ENCODE measurements at places on chromosomes 7 and 10. TPM values are rescaled to one million over a fixed set of nuclear protein-coding genes. Genes with fewer than 3 reads are reported as not detected.

PTEN gene
- 169 TPM for total RNA-seq

HOXA2 gene
- 0.18 TPM for total RNA-seq

MTG1 gene
- total RNA-seq: 22.5 TPM

GPR15LG gene
- total RNA-seq: not detected

SEPTIN7 gene
- total RNA-seq: 235 TPM

LIPN gene
- not detected for total RNA-seq

BHLHA15 gene
- total RNA-seq: 0.37 TPM

MLXIPL gene
- 0.37 TPM for total RNA-seq

HTR5A gene
- not detected for total RNA-seq

VGF gene
- 0.14 TPM for total RNA-seq

FAM25C gene
- total RNA-seq: not detected

PRSS37 gene
- total RNA-seq: not detected

CNPY1 gene
- total RNA-seq: not detected

AKR1D1 gene
- total RNA-seq: not detected

CYP3A7 gene
- total RNA-seq: 0.14 TPM

IFIT2 gene
- total RNA-seq: 3.1 TPM

ACTL6B gene
- total RNA-seq: not detected

GALNT17 gene
- not detected for total RNA-seq

SEMA3E gene
- 2.0 TPM for total RNA-seq

HSPA12A gene
- total RNA-seq: 12.1 TPM

SPDYE1 gene
- total RNA-seq: not detected

AVPI1 gene
- total RNA-seq: 28.0 TPM

KAZALD1 gene
- total RNA-seq: 18.2 TPM

AASS gene
- 37.8 TPM for total RNA-seq

GNAT3 gene
- not detected for total RNA-seq

SLC39A12 gene
- not detected for total RNA-seq

HMX2 gene
- not detected for total RNA-seq

C7orf57 gene
- not detected for total RNA-seq

VAX1 gene
- total RNA-seq: not detected

PILRA gene
- 0.28 TPM for total RNA-seq

STEAP1 gene
- total RNA-seq: 30.2 TPM
